ENCODE measurements at places on chromosomes 16 and 17.

GRCh38 chr16:46962629-46963028 is 10.8 kb downstream of the DNAJA2 start:
- no peak for DNase-seq

- no peak for DNase-seq
Measured at GRCh38 chr16:71297341-71297634, 8.1 kb upstream of the CMTR2 start.

- peak; percentile 23 for DNase-seq
Measured at GRCh38 chr17:50443505-50443974, 17.5 kb downstream of the ACSF2 start.

- DNase-seq: no peak
Measured at GRCh38 chr17:38355251-38355650, 3.6 kb downstream of the SOCS7 start.

DNA sequence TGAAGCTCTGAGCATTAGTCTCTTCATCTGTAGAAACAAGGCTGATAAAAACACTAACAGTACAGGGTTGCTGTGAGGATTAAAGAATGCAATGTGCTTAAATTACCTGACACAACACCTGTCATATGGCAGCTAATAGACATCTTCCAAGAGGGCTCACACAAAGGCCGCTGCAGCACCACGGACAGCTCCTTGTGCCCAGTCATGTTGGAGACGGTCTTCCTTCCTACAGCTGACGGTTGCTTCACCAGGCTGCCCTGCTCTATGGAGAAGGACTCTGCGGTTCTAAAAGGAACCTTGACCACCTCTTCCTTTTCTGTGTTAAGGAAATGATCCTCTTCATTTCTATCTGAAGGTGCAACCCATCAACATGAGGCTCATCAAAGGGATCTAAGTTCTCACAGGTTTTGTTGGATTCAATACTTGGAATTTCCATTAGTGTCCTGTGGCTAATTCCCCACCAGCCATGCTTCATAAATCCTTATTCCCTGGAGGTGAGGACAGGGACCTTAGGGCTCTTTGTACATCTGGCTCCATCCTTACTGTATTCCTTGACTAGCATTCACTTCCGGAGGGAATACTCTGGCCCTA is 138.9 kb upstream of the CES5A start:
- DNase-seq: peak; percentile 49

GRCh38 chr17:57264776-57265175 is 8.5 kb downstream of the MSI2 start:
- DNase-seq: no peak

GRCh38 chr17:45013021-45013997 is 38.1 kb downstream of the DCAKD start:
- no peak for DNase-seq

DNA sequence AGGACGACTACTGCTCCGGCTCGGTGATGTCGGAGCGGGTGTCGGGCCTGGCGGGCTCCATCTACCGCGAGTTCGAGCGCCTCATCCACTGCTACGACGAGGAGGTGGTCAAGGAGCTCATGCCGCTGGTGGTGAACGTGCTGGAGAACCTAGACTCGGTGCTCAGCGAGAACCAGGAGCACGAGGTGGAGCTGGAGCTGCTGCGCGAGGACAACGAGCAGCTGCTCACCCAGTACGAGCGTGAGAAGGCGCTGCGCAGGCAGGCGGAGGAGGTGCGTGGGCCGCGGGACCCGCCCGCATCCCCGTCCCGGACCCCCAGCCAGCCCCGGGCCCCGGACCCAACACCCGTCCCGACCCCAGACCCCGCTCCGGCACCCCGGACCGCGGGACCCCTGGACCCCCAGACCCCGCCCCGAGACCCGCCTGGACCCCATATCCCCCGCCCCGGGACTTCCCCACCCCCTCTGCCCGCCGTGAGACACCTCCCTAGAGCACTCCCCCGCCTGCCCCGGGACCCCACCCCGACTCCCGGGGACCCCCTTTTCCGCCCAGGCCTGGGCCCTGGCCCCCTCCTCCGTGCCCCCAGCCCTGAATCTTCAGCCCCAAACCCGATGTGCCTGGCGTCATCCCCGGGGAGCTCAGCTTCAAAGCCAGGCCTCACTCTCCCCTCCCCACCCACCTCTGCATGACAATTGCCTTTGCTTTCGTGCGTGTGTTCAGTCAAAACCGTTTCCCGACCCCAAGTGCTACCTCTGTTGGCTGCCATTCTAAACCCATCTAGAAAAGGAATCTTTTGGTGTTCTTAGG is 594 bp downstream of the MAPK8IP3 start:
- DNase-seq: no peak

DNA sequence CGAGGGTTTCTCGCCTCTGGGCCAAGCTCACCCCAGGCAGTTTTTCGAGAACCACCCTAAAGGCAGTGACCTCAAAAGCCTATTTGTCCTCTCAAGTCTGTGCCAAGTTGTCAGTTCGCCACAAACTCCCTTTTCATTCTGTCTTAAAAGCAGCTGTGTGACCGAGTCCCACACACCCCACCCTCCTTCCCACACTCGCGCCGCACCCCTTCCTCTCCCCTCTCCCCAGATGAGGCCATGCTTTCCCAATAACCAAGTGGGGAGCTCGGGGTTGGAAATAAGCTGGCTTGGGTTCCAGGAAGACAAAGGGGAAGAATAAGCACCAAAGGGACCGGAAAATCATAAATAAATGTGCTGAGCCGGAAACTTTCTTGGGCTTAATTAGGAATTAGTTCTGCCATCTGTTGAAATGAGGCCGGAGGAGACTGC is 36.7 kb downstream of the GRIN2C start:
- no peak for DNase-seq

DNA sequence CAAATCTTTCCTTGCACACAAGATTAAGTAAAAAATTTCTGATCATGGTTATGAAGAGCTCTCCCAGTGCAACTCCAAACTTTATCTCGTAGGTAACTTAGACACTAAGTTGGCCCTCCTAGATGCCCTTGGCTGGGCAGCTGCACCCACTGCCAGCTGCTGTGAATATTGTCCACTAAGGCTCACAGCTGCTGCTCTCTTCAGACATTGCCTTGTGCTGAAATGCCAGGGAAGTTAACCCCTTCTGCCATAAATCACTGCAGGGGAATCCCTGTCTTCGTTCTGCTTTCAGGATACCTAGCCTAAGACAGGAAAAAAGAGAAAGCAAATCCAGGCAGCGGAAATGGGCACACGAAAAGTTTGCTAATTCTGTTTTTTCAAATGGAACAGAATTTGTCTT is 106.4 kb downstream of the IRX5 start:
- DNase-seq: no peak

DNA sequence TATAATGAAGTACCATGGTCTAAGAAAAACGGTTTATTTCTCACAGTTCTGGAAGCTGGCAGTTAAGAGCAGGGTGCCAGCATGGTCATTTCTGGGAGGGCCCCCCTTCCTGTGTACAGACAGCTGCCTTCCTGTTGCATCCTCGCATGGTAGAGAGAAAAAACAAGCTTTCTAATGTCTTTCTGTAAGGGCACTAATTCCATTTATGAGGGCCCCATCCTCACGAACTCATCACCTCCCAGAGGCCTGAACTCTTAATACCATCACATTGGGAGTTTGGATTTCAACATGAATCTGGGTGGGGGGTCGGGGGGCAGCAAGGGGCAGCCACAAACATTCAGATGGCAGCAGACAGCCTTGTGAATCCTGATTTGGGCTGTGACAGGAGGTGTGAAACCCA is 149.7 kb downstream of the CCDC182 start:
- no peak for DNase-seq

GRCh38 chr17:64128787-64129514 is 993 bp downstream of the ERN1 start:
- no peak for DNase-seq

- DNase-seq: no peak
Measured at GRCh38 chr17:57187391-57187790, 68.9 kb upstream of the MSI2 start.

DNA sequence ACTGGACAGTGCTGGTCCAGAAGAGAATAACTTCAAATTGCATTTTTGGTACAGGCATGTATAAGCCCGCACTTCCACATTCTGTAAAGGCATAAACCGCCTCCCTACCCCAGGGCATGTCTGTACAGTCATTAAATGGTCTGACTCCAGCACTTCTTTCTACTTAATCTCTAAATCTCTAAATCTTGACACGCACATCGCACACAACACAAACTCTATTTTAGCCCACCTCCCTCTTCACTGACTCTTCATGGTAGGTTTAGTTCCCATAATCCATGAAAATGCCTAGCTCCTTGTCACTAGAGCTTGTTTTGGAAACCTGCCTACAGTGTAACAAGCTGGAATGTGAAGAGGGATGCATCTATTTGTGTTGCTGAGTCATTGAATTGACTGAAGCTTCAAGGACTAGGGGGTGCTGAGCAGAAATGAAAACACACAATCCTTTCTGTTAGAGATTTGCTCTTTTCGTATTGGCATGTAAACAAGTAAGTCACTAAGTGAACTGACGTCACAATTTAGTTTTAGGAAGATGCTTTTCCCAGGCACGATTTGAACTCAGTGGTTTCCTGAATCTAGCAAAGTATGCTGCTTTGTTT is 1.6 kb upstream of the DUSP14 start:
- peak; percentile 14 for DNase-seq

GRCh38 chr17:50691550-50692447 is 15.9 kb downstream of the ANKRD40 start:
- peak; percentile 22 for DNase-seq

DNA sequence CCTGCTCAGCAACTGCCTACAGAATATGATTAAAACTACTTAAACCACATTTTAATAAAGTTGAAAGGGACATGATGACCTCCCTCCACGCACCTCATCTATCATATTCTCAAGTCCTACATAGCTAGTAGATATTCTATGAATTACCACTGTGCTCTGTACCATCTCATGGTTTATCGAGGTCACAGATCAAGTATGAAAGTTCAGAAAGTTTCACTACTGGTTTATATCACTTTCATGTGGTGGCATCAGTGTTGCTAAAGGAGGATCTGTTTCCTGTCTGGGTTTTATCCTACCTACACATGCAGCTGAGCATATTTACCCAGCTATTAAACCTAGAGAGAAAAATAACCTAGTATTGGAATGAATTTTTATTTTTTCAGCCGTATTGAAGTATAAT is 214.9 kb upstream of the MON1B start:
- DNase-seq: no peak

DNA sequence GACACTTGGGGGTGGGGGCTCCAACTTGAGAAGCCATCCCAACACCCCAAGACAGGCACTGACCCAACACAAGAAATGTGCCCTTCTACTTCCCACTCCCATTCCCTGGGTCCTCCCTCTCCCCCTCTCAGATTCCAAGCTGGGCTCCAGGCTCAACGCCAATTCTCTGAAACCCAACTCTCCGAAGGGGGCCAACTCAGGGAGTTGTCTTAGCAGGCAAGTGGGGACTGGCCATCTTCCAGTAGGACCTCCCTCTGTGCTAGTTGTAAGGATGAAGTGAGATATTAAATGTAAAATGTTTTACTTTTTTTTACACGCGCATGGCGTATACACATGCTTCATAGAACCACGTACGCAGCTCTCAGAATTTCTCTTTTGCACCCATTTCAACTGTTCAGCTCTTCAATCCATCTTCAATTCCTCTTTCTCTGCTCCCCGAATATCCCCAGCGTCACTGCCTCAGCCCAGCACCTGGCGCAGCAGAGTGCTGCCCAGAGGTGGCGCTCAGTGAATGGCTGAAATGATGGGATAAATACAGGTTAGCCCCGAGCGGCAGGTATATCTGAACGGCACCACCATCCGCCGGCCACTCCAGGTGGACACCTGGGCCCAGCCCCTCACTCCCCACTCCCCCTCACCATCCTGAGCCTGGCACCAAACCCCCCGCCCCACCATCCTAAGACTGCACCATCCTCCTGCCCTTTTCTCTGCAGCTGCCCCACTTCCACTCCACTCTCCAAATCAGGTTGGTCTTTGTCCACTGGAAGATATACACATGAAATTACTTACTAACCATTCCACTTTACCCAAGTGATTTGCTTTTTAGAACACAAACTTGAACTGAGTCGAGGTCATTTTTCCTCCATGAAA is 43.9 kb upstream of the TNRC6C start:
- no peak for DNase-seq

DNA sequence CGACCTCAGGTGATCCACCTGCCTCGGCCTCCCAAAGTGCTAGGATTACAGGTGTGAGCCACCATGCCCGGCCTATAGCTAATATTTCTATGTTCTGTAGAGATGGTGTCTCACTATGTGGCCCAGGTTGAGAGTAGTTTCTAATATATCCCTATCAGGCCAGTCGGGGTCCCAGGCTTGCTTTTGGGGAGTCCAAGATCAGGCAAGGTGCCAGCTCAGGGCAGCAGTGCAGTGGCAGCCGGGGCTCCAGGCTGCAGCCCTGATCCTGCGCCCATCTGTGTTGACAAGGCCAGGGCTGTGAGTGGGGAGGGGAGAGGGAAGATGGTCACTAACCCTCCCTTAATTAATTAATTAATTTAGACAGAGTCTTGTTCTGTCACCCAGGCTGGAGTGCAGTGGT is 77.6 kb upstream of the CDC42EP4 start:
- DNase-seq: no peak

DNA sequence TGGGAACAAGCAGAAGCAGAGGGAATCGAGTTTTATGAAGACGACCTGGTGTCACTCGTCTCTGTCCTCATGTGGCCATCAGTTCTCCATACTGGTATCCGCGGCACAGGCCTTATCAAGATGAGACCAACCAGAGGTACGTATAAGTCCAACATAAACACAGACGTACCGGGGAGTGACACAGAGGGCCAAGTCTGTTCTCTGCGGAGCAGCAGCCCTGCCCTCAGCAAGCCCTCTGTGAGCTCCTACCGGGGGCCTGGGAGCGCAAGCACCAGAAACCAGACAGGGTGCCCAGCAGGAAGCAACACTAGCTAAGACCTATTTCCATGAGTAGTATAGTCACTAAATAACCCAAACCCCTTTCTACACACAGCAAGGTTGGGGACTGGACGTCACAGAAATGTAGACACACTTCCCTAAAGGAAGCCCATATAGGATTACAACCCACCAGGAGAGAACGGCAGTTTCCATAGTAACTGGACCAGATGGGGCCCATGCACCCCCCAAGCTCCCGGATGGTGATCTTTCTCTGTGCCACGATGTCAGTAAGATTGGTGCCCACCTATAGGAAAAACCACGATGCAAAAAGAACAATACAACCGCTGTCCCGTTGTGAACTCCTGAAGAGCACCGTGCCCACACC is 911 bp downstream of the ARL16 start:
- DNase-seq: peak; percentile 41

DNA sequence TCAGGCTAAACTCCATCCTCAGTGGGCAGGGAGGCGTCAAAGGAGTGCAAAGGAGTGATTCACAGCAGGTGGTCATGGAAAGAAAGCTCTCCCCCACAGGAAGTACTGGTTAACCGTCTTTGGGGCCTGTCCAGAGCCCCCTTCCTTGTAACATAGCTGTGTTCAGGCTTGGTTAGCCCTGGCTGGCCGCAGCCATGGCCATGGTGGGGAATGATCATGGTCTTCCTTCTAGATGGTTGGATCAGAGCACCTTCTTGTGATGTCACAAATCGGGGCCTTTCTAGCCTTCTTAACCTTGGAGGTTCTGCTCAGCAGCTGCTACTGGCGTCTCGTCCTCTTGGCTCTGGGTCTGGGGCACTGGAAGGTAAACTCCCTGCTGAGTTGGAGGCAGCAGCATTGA is 15.8 kb downstream of the NKD1 start:
- DNase-seq: no peak
